ENCODE measurements at places on chromosomes 11 and 22. TPM values are rescaled to one million over a fixed set of nuclear protein-coding genes. Genes with fewer than 3 reads are reported as not detected.

Gene MAJIN
- total RNA-seq, result not detected

Gene CD248
- 0.15 TPM for total RNA-seq

Gene NUCB2
- total RNA-seq, result 62.2 TPM

Gene OR52H1
- total RNA-seq, result 0.15 TPM

Gene KRTAP5-4
- not detected for total RNA-seq

Gene KRTAP5-9
- total RNA-seq, result not detected

Gene MRPL17
- 115 TPM for total RNA-seq

Gene INS
- not detected for total RNA-seq

Gene LRRC55
- total RNA-seq, result not detected

Gene WT1
- 15.9 TPM for total RNA-seq

Gene OOSP2
- total RNA-seq, result not detected

Gene MS4A1
- 0.59 TPM for total RNA-seq

Gene FOSL1
- total RNA-seq, result 186 TPM

Gene NFAM1
- total RNA-seq, result 0.41 TPM

Gene VWCE
- 0.51 TPM for total RNA-seq

Gene CHRM1
- not detected for total RNA-seq

Gene RIMBP3C
- total RNA-seq, result 0.90 TPM

Gene C1QTNF5
- total RNA-seq, result not detected

Gene APOL5
- not detected for total RNA-seq

Gene LUZP2
- total RNA-seq, result 0.18 TPM

Gene E2F8
- 14.2 TPM for total RNA-seq

Gene SLC17A6
- not detected for total RNA-seq

Gene CHADL
- total RNA-seq, result 0.33 TPM

Gene PKP3
- total RNA-seq, result 36.8 TPM

Gene SAA1
- 7.9 TPM for total RNA-seq

Gene SLC22A25
- total RNA-seq, result not detected

Gene CD3E
- total RNA-seq, result 0.51 TPM

All from Panc1 (cell line).